ENCODE measurements at places on chromosomes 2 and 18. TPM values are rescaled to one million over a fixed set of nuclear protein-coding genes. Genes with fewer than 3 reads are reported as not detected.

DBI gene
- total RNA-seq: 393 TPM

PTPN18 gene
- total RNA-seq: 32.1 TPM

SANBR gene
- 15.5 TPM for total RNA-seq

SLC30A3 gene
- 4.8 TPM for total RNA-seq

B3GNT7 gene
- total RNA-seq: 2.3 TPM

DUSP11 gene
- 38.1 TPM for total RNA-seq

Measured in A549 treated with DMSO at 1 μM for 4 hours (cell line).